ENCODE measurements at places on chromosomes 5 and 9.
A peak's percentile ranks its signal among the peaks of the same experiment; 100 is the strongest.

- no peak for DNase-seq
Measured at GRCh38 chr9:131887680-131888079, 147.8 kb upstream of the RAPGEF1 start.

DNA sequence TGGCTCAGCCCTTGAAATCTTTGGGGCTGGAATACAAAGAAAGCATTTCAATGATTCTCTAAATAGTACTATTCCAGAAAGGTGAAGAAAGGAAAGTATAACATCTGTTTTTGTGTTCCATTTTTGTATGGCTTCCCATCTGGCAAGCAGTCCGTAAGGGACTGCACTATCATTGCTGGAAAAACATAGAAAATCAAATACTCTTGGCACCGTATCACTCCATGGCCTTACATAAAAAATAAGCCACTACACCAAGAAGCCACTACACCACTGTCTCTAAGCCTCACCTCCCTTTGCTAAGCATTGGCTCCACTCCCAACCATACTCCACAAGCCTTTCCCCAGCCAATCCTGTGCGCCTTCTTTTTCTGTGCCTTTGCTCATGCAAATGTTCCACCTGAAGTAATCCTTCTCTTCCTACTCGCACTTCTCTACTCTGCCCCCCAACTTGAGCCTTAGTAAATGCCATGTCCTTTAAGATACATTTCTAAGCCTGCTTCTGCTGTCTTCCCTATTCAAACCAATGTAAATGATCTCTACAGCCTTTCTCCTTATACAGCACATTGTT, 454.6 kb upstream of the TUSC1 start:
- DNase-seq, result no peak

- DNase-seq, result no peak
Measured at GRCh38 chr5:12242950-12243888, 339.0 kb upstream of the CTNND2 start.

DNA sequence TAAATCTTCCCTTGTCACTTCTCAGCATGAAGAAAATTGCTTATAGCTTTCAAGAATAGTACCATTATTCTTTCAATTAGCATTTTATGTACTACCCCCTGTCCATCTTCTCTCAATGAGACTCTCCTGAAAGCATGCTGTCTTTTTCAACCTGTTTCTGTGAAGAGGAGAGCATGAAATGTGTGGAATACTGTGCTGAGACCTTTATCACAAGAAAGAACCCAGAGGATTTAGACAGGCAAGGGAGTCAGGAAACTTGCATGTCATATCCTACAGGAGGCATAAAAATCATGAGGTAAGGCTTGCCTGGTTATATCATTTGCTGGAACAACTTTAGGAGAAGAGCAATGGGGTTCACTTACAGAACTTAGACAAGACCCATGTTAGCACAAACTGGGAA, 56.7 kb upstream of the LPAR1 start:
- DNase-seq, result no peak

DNA sequence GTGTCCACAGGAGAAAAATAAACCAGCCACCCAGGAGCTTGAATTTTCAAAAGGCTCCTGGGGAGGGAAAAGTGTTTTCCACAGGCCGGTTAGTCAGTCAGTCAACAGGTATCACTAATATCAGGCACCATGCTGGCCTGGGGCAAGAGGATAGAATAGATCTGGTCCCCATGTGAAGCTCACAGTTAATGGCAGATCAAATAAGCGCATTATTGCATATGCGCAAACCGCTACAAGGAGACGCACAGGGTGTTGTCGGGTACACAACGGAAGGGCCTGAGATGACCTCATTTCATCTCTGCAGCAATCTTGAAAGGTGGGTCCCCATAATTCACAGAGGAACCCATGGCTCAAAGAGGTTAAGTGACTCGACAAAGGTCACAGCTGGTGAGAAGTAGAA, 260.7 kb downstream of the CRB2 start:
- DNase-seq, result no peak

DNA sequence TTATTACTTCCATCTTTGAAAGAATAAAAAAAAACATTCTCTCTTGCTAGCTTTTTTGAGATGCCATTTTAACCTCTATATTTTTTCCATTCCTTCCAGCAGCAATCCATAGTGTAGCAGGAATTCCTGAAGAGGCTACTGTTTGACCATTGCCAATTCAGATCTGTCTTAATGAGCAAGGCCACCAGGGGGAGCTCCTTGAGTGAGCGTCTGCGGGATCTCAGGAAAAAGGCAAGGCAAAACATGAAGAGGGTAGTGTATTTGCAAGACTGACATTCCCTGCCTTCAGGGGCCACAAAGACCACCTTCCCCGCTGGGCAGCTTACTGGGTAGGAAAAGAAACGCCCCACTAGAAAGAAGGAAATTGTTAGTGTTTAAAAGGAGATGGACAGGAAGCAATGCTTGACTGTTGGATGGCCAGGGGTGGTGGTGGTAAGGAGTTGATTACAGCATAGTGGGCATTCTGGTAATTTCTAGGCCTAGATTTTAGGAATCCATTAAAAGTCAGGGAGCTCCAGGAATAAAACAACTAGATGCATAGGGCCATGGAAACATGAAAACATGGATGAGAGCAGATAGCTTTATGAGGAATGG, 206.6 kb upstream of the HAPLN1 start:
- DNase-seq, result peak; percentile 57

GRCh38 chr5:134095887-134096589, 18.4 kb upstream of the TCF7 start:
- DNase-seq, result no peak

DNA sequence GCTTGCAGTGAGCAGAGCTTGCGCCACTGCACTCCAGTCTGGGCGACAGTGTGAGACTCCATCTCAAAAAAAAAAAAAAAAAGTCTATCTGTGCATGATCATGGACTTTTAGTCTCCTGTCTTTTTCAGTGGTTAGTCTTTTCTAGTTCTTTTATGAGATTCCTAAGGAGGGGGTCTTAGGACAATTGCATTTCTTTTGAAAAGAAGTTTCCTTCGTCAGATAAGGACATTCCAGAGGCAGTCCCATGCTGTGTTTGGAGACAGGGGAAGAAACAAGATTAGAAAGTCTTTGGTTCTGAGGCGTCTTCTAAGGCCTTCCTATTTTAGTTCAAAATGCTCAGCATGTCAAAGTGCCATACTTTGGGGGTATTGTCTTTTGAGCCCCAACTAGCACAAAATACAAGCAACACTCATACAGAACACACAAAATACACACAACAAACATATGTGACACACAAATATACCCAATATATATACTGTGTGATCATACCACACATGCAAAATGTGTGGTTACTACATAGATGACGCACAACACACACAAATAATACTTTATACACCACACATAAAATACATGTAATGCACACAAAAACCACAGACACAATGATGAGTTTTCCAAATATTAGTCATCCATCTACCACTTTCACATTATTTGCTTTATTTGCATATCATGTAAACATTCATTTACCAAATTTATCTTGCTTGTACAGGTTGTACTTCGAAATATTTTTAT, 394.5 kb downstream of the SPATA31D1 start:
- no peak for DNase-seq

DNA sequence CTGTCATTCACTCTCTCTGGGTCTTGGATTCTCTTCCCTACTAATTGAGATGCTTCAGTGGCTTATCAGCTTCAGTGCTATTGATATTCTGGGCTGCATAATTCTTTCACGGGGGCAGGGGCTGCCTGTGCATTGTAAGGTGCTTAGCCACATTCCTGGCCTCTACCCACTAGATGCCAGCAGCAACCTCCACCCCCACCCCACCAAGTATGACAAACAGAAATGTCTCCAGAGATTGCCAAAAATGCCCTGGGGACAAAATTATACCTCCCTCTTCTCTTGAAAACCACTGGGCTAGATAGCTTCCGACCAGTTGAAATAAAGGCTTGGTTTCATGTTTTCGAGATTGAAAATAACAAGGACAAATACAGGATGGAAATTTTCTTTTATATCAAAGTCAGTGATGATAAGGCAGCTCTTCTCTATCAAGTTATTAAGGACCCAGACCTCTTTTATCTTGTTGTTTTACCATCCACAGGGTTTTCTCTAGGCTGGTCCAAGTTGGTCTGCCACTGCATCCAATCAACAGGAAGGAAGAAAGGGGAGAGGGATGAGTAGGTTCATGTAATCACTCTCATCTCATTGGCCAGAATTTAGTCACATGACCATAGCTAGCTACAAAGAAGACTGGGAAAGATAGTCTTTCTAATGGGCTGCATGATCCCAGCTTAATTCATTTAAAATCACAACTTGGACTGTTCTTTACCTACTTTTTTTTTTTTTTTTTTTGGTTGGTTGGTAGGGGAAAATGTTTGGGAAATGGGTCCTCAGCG, 92.1 kb upstream of the RANBP3L start:
- no peak for DNase-seq

DNA sequence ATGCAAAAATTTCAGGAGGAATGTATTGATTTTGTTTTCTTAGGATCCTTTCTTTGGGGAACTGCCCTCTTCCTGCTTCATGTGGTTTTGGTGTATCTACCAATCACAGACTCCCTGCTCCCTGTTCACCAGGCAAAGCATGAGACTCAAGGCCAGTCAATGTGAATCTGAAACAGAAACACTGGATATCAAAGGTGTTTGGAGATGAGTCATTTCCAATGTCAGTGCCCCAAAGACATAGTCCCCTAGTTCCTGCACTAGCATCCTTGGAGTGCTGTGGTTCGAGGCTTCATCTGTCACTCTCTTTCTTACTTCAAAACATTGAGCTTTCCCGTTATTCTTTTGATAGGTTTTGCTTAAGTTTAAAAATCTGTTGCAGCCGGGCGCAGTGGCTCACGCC, 8.1 kb downstream of the PPP3R2 start:
- DNase-seq, result peak; percentile 17

- DNase-seq, result no peak
Measured at GRCh38 chr5:118233606-118234005, 754.7 kb downstream of the DTWD2 start.

DNA sequence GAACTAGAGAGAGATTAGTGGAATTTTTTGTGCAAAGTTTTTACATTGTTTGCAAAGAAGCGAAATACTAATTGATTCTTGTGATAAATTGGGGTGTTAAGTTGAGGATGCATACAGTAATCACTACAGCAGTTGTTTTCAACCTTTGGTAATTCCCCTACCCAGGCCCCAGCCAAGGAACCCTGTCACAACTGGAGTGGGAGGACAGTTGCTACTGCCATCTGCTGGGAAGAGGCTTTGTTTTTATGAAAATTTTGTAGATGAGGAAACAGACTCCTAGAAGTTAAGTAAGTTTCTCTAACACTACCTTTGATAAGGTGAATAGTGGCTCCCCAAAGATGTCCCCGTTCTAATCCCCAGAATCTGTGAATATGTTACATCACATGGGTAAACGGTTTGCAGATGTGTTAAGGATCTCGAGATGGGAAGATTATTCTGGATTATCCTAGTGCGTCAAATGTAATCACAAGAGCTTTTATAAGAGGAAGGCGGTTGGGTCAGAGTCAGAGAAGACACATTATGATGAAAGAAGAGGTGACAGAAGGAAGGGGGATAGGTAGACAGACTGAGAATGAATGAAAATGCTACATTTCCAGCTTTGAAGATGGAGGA, 34.0 kb upstream of the PPP1R2B start:
- DNase-seq, result peak; percentile 51

DNA sequence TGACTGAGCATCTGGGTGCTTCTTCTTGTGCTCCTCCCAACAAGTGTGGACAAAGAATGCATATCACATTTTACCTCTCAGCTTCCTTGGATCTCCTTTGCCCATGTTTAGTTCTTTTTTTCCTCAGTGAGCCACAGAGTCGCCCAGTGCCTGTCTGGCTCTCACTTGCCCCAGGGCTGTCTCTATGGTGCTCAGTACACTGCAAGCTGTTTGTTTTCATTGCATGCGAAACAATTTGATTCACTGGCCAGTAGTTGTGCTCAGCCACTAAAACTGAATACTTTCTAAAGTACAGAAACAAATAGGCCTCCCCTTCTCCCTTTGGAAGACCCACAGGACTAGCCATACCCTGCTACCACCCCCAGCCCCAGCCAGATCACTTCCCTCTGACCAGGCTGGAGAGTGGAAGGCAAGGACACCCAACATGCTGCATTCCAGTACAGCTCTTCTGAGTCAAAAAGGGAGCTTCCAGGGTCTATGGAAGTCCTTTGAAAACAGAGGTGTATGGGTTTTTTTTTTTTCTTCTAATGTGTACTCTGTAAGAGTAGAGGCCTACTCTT, 3.8 kb downstream of the LHFPL2 start:
- DNase-seq, result no peak

DNA sequence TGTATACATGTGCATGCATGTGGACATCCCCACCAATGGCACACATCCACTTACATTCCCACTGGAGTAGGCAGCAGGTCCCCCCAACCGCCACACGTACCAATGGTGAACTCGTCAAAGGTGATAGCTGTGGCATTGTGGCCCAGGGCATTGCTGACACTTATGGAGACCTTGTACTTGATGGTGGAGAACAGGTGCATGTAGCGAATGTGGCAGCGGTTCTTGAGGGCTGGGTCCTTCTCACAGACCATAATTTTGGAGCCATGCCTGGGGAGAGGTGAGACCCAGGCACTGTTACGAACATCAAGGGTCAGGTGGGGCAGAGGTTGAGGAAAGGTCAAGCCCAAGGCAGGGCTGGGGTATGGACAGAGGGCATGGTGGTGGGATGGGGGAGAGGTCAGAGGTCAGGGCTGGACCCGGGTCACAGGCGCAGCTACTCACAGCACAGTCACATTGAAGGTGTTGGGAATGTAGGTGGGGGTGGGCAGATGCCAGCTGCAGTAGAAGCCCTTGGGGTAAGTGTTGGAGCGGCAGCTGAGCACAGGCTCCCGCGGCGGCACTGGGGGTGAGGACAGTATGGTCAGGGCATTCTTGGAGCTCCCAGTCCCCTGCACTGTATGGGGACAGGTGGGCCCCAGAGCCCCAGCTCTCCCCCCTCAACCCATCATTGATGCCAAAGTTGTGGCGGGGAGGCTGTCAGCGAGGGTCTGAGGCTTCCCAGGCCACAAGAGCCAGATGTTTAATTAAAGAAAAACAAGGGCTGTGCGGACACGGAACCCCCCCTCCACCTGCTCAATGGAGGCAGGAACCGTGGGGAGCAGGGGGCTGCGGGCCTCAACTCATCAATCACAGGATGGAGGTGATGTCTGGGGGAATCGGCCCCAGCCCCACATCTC, 31.9 kb downstream of the CNTFR start:
- no peak for DNase-seq

DNA sequence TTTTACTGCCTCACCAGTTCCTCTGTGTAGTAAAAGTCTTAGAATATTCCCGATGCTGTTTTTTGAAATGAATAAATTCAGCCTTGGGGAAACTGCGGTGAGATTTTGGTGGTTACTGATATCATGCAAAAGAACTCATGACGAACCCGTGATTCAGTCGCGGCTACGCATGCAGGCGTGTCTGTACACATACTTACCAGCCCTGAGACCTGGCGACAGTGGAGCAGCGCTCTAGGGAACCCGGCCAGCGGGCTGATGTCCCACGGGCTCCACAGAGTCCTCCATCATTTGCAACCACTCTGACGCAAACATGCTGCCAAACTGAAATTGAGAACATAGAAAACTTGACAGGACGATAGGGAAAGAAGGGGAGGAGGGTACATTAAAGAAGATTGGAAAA, 315.6 kb upstream of the DAB2 start:
- DNase-seq, result no peak

GRCh38 chr9:128429513-128430086, 8.9 kb downstream of the CERCAM start:
- DNase-seq, result no peak

- DNase-seq, result no peak
Measured at GRCh38 chr5:179967489-179967888, 59.8 kb upstream of the TBC1D9B start.

- DNase-seq, result peak; percentile 0
Measured at GRCh38 chr9:93300585-93301081, 116.7 kb downstream of the WNK2 start.

GRCh38 chr9:98610711-98611110, 98.0 kb downstream of the GABBR2 start:
- DNase-seq, result no peak

GRCh38 chr5:125461641-125462072, 715.2 kb upstream of the ZNF608 start:
- DNase-seq, result no peak
